ENCODE measurements at places on chromosomes 1 and 21.

GRCh38 chr1:166080277-166080966, 86.4 kb downstream of the FAM78B start:
- peak; percentile 25 for DNase-seq

DNA sequence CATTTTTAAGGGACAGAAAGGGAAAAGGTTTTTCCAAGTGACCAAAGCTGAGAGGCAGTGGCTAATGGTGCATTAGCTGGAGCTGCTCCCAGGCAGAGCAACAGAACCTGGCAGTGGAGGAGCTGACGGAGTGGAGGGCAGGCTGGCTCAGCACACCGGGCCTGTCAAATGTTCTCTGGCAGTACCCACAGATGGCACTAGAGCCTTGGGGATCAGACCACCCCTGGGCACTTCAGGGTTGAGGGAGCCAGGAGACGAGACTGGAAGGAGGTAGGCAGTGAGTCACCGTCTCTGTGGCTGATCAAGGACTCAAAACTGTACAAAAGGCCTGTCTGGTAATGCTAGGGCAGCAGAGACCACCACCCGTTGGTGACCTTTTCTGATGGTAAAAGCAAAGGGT, 121.7 kb upstream of the KIAA0040 start:
- no peak for DNase-seq

- no peak for DNase-seq
Observed at GRCh38 chr1:21586846-21587601, 77.8 kb downstream of the ALPL start.

- no peak for DNase-seq
Observed at GRCh38 chr21:37412603-37413360, 46.2 kb downstream of the DYRK1A start.

- DNase-seq, result peak; percentile 29
Observed at GRCh38 chr1:218164930-218165700, 120.0 kb upstream of the RRP15 start.

GRCh38 chr1:248406721-248407692, 4.2 kb downstream of the OR2T1 start:
- DNase-seq, result no peak

DNA sequence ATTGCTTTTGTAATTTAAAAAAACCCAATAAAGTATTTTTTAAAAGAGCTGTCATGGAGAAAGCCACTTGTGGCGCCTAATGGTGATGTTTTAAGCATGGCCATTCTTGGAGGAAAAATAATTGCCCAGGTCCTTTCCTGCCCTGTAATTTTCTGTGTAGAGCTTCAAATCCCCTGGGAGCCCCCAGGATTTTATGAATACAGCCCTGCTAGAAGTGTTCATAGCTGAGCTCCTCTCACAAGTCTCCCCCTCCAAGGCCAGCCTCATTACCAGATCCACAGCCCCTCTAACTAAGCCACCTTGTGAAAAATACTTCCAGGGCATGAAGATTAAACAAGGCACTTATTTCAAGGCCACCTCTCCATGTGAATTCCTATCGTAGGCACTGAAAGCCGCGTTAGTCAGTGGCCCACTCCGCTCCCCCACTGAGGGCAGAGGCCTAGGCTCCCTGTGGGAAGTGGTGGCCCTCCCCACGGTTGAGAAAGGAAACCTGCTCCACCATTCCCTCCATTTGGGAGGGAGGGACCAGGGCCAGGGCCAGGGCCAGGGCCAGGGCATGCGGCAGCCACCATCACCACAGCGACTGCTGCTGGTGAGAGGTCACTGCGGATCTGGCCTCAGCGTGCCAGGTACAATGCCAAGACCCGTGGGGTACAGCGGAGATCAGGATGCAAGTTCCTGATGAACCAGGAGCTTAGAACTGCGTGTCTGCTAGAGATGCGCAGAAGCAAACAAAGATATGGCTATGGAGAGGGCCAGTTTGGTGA, 83.1 kb downstream of the KCNN3 start:
- DNase-seq, result no peak

DNA sequence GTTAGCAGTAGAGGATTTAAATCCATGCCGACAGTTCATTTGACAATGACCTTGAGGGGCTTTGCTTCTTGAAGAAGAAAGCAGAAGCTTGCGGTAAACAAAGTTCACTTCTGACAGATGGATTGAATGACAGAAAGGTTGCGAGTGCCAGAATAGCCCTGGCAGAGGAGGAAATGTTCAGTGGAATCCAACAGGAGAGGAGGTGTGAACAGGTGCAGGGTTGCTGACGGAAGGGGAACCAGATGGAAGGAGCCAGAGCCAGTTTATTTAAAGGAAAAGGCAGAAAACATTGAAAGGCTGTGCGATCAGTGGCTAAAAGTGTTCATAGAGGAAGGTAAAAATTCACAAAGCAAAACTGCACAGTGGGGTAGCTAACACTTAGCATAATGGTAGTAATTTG, 141.0 kb downstream of the SDCCAG8 start:
- DNase-seq, result no peak

GRCh38 chr21:33198346-33199099, 31.2 kb upstream of the IFNAR2 start:
- no peak for DNase-seq

- no peak for DNase-seq
Observed at GRCh38 chr1:152876827-152877226, 1.3 kb upstream of the SMCP start.

Data from activated T-cell treated with anti-CD3 and anti-CD28 coated beads, Interleukin-2, amount 50 U/mL, for 48 hours (primary cell).